Activated CD4-positive, alpha-beta T cell treated with anti-CD3 and anti-CD28 coated beads, Interleukin-2, amount 10 ng/mL, durations not matched to agents 24 days and 14 days (primary cell): ENCODE measurements at places on chromosomes 11 and 22. TPM values are rescaled to one million over a fixed set of nuclear protein-coding genes. Genes with fewer than 3 reads are reported as not detected.

The GGTLC3 gene
- not detected in 2 replicates for total RNA-seq

The ISX gene
- not detected in 2 replicates for total RNA-seq

The SLC5A12 gene
- not detected in 2 replicates for total RNA-seq

The JHY gene
- total RNA-seq, result 0.95 and 1.1 TPM in 2 replicates

The OR8D4 gene
- not detected in 2 replicates for total RNA-seq

The THAP12 gene
- 77.8 and 80.9 TPM in 2 replicates for total RNA-seq

The OTOG gene
- not detected in 2 replicates for total RNA-seq

The TSGA10IP gene
- not detected in 2 replicates for total RNA-seq

The TMEM191C gene
- total RNA-seq, result 0.50 and 0.54 TPM in 2 replicates

The ARL14EP gene
- 36.5 and 36.8 TPM in 2 replicates for total RNA-seq

The CDC42BPG gene
- total RNA-seq, result 0.05 TPM in 2 replicates

GRCh38 chr11:8707541-8708191 lies 25.1 kb downstream of the RPL27A start:
- no peak for DNase-seq

- DNase-seq, result no peak
Observed at GRCh38 chr11:33162831-33163230, 1.6 kb upstream of the CSTF3 start.

GRCh38 chr11:71151561-71151960 lies 100.8 kb downstream of the SHANK2 start:
- no peak for DNase-seq

DNA sequence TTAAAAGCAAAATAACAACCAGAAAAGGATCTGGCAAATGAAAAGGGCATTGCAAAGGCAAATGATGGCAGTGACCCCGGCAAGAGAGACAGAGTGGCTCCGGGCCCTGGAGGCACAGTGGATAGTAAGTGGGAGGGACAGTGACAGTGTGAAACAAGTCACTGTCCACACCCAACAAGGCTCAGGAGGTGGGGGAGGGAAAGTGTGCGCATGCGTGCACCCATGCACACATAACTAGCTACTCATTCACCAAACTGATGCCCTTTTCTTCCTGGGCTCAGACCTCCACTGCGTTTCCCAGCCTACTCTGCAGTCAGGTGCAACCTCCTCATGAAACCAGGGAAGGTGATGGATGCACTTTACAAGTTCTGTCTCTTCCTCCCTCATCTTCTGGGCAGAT lies 108.4 kb downstream of the SHANK2 start:
- no peak for DNase-seq

DNA sequence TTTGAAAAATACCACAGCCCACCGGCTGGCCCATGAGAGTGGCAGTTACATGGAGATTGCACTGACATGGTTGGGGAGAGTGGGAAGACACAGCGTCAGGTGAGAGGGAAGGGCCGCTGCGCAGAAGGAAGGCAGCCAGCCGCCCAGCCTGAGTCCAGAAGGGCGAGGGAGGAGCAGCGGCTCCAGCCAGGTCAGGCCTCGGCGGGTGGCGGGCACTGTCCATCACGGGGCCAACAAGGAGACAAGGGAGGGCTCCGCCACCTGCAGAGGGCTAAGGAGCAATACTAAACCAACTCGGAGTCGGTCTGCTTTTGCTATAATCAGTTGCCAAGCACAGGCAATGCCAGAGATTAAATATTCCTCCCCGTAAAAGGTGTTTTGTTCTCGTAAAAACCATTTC lies 384.5 kb downstream of the TBC1D22A start:
- DNase-seq, result no peak

DNA sequence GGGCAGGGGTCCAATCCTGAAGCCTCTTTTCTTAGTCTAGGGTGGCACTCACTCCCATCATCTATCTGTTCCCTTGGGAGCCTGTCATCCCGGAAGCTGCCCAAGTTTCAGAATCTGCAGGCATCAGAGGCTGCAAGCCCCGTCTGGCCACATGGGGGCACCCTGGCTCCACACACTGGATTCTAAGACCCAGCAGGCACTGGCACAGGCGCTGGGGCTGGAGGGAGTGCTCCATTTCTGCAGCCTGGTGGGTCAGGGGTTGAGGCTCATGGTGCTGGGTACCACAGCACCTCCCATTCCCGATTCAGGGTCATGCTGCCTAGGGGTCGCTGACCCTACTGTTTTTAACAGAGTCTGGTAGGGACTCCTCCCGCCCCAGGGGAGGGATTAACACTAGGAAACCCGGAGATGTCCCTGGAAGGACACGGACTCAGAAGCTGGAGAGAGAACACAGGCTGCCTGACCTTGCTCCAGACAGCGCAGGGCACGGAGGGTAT lies 243.9 kb upstream of the SYN3 start:
- peak; percentile 86 for DNase-seq

DNA sequence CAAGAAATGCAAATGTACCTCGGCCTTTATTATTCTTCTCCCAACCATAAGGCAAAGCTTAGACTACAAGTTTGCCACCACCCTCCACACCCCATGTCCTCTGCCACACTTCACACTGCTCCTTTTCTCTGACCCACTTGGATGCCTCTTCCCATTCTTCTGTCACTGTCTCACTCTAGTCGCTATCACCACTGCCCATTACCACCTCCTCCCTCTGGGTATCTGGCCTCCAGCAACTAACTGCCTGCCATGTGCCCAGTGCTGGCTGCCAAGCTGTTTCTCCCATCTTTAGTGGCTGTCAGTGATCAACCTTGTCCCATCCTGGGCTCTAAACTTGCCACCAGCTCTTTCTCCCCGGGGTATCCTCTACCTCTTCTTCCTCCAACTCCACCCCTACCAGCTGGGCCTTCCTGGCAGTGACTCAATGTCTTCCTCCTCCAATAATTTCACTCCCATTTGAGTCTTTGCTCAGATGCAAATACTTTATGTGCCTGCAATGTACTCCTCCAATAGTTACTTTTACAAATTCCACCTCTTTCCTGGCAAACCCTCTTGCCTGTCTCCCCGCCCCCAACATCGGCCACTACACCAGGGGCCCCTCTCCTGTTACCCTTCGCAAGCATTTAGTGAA lies 20.1 kb upstream of the KDM2A start:
- DNase-seq, result no peak

DNA sequence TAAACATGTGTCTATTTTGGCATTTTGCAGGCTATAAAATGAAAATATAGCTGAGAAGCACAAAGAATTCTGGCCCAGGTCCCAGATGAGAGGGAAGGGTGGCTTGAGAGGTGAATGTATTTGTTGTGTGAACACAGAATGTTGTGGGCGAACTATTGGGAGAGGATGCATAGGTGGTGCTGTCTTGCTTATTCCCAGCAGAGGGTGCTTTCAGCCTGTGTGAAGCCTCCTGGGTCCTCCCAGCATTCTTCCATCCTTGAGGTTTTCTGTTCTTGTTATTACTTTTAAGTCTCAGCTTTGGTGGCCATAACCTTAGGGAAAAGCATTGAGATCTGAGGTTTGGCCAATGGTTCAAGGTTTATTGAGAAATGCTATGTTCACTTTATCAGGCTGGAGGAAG lies 108.7 kb upstream of the SNX19 start:
- no peak for DNase-seq

DNA sequence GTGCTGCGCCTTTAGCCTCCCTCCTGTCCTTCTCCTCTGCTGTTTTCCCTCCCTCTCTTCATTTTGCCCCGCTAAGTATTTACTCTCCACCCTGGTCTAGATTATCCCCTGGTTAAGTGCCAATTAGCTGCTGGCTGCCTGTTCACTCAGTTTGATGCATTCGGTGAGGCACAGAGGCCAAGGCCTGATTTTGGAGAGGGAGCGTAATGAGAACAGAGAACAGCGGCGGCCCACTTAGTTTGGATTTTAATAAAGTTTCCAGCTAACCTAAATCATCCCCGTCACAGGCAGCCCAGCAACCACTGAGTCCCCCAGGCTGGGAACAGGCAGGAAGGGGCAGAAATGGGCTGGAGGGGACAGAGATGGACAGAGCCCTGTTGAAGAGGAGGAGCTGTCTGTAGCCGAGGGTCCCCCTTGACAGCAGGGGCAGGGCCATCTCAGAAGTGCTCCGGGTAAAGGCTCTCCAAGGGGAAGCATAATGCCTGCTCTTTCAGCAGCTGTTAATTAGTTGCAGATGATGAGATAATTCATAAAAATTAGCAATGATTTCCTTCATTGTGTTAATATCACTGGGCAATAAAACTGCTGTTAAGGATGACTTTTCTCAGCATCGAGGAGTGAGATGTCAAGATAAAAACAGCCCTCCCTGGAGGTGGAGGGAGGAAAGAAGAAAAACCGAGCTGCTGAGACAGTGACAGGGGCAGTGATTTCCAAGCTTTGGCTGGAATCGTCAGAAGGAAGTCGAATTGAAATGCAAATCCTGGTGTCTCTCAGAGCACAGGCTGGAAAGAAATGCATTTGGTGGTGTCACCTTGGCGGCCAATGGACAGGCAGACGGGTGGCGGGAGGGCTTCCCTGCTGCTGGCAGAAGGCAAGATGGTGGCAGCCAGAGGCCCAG lies 170.1 kb downstream of the GRIK4 start:
- DNase-seq, result no peak

DNA sequence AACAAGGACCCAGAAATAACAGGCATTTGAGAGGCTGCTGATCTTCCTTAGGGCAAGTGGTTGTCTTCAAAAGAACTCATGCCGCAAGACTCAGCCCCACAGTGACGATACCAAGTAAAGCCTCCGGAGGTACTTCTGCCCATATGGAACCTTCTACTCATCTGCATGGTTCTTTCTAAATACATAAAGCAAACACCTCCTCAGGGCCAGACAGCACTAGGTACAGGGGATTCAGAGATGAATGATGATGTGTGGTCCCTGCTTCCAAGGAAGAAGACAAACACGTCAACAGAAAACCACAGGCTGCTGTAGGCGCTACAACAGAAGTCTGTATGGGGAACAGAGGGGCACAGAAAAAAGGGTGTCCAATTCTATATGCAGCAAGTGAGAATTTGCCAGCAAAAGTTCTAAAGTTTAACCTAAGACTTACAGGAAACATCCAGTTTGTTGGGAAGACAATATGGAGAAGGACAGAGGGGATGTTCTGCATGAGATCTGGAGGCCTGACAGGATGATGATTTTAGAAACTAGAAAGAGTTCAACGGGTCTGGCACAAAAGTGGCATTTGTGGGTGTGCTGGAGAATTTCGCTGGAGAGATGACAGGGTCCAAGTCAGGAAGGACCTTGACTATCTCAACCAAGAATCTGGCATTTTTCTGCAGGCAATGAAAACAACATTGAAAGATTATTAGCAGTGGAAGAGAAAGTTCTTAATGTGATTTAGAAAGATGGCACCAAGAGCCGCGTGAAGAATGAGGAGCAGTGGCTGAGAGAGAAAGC lies 23.7 kb downstream of the JAML start:
- DNase-seq, result peak; percentile 84

GRCh38 chr11:77776455-77776854 lies 44.1 kb downstream of the RSF1 start:
- no peak for DNase-seq

GRCh38 chr22:45726081-45726480 lies 54.4 kb downstream of the ATXN10 start:
- no peak for DNase-seq

GRCh38 chr11:25068451-25068850 lies 571.6 kb downstream of the LUZP2 start:
- DNase-seq, result no peak

GRCh38 chr11:17244046-17244445 lies 32.5 kb upstream of the NUCB2 start:
- DNase-seq, result no peak

GRCh38 chr11:88531831-88532230 lies 194.3 kb upstream of the CTSC start:
- no peak for DNase-seq

DNA sequence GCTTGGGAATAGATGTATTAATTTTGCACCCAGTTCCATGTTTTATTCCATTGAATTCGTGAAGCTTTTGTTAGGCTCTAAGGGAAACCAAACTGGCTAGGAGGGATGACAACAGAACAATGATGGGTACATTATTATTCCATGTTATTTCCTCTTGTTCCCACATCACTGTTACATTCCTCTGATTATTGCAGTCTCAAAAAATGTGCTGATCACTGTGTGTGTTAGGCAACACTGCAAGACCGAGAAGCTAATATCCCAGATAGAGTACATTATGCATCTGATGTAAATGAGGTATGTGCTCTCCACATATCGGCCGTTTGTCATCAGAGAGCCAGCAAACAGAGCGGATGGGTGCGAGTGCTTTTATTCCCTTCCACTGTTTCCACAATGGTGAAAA lies 327.9 kb downstream of the SOX6 start:
- no peak for DNase-seq

- DNase-seq, result no peak
Observed at GRCh38 chr11:47350315-47350714, 2.2 kb downstream of the MYBPC3 start.

- no peak for DNase-seq
Observed at GRCh38 chr11:76185931-76186401, 20.3 kb downstream of the WNT11 start.

GRCh38 chr11:7495882-7496551 lies 10.7 kb downstream of the OLFML1 start:
- no peak for DNase-seq

- no peak for DNase-seq
Observed at GRCh38 chr11:82045748-82046457, 687.8 kb downstream of the FAM181B start.

- no peak for DNase-seq
Observed at GRCh38 chr11:2207773-2208621, 36.4 kb upstream of the TH start.

DNA sequence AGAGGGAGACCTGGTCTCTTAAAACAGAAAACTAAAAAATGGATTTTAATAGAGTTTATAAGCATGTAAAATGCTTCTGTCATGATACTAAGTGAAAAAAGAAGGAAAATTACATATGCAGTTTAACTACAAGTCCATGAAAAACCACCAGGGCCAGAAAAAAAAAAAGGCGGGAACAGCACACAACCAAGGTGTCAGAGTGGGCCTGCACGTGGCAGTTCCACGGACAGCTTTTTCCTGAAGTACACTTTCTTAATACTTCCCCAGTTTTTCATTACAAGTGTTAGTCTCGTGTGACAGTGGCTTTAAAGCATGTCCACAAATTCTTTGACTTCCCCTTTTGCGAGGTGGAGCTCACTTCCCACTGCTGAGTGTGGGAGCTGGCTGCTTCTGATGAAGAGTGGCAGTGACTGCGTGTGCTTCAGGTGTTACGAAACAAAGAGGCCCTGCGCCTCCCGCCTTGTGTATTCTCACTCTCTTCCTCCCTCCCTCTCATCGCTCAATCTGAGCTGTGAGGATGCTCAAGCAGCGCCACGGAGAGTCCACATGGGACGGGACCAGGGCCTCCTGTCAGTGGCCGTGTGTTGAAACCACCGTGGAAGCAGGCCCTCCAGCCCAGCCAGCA lies 16.4 kb downstream of the PPM1F start:
- DNase-seq, result no peak

DNA sequence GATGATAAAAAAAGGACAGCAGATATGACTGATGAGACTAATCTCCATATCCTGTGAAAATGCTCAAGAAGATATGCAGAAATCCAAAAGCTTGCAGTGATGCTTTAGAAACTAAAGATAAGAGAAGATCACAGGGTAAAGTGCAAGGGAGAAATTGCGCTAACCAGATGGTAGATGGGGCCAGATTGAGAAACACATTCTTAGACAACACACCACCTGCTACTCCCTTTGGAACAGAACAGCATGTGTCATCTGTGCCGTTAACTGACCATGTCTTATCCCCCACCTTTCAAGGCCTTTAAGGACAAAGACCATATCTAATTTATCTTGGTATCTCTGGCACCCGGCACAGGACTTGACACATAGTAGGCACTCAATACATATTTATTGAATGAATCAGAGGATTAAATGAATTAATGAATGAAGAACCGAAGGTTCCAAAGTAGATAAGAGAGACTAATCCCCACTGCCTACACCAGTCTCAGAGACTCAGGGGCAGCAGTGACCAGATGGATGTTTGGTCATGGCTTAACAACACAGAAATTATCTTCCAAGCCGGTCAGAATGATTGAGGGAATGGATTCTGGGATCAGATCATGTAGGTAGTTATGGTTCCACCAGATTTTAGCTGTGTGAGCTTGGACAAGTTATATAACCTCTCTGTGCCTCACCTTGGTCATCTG lies 12.3 kb upstream of the P2RY2 start:
- DNase-seq, result no peak
